ENCODE measurements at places on chromosomes 7 and 10.

DNA sequence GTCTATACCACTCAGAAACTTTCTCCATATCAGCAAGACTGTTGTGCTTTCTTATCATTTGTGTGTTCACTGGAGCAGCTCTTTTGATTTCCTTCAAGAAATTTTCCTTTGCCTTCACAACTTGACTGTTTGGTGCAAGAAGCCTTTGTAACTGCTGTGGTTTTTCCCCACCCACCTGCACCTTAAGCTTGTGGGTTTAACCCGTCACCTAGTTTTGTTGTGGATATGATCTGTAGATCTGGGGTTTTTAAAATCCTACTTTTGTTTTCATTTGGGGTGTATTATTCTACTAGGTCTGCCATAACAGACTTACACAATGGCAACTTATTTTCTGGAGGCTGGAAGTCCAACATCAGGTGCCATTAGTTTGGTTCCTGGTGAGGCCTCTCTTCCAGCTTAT is 30.5 kb upstream of the CHST3 start:
- peak; percentile 30 for DNase-seq

- no peak for DNase-seq
Observed at GRCh38 chr10:120480848-120481247, 23.8 kb downstream of the PLPP4 start.

- DNase-seq = no peak
Observed at GRCh38 chr7:34074421-34074820, 169.1 kb downstream of the BMPER start.

- no peak for DNase-seq
Observed at GRCh38 chr7:134601459-134601858, 45.2 kb upstream of the BPGM start.

DNA sequence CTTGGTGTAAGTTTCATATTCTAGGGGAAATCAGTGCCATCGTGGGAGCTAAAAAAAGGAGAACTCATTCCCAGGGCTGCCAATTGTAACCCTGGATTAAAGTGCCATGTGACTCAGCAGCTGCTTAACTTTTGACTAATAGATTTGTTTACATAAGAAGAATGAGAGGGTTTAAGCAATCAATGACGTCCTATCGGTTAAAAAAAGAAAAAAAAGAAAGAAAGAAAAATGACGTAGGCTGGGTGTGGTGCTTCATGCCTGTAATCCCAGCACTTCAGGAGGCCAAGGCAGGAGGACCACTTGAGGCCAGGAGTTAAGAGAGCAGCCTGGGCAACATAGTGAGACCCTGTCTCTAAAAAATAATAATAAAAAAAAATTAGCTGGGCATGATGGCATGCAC is 116.2 kb upstream of the AFAP1L2 start:
- no peak for DNase-seq

GRCh38 chr10:46528171-46528671 is 28.2 kb downstream of the GPRIN2 start:
- DNase-seq = no peak

GRCh38 chr7:92547579-92547978 is 19.0 kb downstream of the RBM48 start:
- DNase-seq = no peak

DNA sequence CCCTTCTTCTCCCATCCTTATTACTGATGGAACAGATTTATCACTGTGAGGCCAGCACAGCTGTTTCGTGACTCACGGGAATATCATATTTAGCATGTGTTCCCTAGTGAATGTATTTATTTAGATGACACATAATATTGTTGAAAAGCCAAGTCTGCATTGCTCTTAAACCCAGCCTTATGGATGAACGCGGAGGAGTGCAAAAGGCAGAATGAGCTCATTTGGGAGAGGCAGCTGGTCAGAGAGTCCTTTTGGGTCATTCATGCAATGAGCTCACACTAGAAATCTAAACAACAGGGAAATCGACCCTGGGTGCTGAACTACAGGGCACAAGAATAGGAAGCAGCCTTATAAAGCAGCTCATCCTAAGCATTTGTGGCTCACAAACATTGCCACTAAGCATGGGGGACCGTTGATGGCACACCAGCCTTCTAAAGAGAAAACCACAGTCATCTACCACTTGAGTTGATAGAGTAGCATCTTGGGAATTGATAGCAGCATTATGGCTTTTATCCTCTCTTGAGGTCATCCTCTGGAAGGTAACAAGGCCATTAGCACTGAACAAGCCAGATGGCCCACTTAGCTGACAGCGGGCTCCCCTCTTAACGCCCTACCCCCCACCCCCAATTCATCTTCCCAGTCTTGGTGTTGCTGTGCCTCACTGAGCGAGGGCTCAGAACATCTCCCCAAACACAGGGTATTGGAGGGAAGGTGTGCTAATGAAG is 32.9 kb upstream of the SDK1 start:
- no peak for DNase-seq

DNA sequence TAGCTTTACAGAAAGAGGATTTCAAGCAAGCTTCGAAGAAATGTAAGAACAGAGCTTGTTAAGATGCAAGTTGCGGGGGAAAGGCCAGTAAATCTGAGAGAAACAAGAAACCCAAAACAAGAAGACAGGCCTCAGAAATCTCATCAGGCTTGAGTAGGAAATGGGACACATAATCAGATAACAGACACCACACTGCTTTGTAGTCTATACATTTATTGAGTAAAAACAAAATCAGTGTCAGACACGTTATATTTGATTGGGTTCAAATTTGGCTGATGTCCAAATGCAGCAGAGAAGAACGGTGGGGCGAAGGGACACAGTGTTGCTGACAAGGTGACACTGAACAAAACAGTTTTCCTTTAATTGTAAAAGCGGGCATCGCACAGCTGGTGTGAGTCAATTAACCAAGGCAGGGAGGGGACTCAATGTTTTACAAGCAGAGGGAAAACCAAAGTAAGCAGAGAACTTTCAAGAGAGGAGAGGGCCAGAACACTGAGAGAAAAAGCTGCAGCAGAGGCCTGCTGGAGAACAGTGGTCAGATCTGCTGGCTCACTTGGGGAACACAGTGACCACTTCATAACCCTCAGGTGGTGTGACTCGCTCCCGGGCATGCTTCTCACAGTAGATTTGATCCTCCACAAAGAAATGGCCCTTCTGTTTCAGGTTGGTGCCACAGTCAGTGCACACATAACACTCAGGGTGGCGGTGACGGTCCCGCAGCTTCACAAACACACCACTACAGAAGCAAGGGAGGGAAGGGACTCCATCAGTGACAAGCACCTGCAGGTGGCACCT is 43.5 kb downstream of the ACSM6 start:
- DNase-seq = no peak

DNA sequence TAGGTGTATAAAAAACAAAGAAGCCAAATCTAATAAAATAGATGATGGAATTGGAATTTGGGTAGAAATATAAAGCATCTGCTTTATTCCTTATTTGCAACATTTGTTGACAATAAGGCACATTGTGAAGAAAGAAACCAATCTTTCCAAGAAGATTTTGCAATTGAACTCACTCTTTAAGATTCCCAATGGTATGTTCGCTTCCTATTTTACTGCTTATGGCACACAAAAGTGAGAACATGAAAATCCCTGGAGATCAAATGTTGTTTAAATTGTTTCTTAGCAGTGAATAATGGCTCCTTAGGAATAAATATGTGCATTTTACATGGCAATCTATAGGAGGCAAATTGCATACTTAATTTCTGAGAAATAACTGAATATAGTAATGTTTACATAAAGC is 84.5 kb downstream of the ADAM22 start:
- DNase-seq = no peak

DNA sequence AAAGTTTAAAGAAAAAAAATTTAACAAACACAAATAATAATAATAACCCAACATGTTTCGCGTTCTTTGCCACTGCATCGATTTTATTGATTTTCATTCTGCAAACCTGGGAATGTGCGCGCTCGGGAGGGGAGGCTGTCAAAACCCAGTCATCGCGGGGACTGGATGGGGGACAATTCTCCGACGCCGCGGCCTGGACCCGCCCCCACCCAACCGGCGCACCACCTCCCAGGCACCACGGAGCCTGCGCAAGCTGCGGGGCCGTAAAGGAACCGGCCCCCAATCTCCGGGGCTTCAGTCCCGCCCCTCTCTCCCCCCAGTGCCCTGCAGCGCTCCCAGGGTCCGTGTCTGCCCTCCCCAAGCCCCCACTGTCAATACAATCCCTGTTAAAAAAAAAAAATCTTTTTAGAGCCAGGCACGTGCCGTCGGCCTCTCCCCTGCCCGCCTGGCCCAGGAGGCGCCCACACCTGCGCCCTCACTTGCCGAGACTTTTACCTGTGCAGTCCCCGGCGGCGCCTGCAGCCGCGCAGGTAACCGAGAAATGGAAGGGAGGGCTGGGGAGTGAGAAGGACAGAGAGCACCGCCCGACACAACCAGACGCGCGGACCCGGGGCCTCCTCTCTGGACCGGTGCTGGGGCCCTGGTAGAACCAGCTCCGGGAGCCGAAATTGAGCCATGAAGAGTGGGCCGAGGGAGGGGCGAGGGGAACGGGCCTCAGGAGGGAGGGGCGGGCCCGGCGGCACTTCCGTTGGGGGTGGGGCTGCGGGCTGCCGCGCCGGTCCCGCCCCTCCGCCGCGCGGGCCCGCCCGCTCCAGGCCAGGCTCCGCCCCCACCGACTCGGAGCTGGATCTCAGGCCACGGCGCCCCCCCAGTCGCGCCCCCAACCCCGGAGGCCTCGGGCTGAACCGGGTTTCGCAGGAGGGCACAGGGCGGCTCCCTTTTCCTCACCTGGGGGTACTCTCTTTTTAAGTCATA is 7.6 kb upstream of the ZNF503 start:
- DNase-seq = no peak

DNA sequence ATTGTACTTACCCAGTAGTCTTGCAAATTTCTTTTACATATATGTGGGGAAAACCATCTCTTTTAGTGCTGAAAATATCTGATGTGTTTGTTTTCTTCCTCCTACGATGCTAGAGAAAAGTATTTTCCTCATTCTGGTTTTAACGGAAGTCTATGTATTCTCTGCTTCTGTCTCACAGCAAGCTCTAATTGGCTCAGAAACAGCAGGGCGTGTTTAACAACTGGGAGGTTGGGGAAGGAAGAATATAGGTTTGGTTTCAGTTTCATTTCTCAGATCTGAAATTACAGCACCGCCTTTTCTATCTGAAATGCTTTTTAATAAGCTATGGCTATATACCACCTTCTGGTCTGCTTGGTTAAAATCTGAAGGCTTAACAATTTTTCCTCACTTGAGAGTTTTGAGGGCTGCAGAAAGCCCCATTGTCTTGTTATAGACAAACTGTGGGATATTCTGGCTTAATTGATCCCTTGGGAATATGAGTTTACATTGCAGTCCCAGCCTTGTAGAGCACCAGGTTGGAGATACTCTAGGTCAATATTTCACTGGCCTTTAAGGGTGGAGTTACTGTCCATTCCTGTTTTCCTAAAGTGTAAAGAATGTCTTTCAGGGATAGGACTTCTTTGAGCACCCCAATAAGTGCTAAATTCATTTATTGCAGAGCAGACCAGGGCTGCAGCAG is at the start of gene SAMD9:
Gene SAMD9 (minus strand): TSS at position 128 of the 679 bp plus-strand sequence. CDS start 11,882 bp downstream, outside the sequence.
- peak; percentile 81 for DNase-seq

GRCh38 chr10:105195831-105196230 is 554.7 kb downstream of the SORCS3 start:
- DNase-seq = no peak

DNA sequence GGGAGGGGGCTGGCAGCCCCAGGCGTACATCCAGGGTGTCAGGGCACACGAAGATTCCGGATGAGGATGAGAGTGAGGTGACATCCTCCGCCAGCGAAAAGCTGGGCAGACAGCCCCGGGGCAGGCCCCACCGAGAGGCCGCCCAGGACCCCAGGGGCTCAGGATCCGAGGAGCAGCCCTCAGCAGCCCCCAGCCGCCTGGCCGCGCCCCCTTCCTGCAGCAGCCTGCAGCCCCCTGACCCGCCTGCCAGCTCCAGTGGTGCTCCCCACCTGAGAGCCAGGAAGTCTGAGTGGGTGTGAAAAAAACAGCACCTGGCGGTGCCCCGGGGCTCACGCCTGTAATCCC is 3.2 kb downstream of the GJD4 start:
- no peak for DNase-seq

GRCh38 chr10:116627386-116627933 is 6.7 kb downstream of the PNLIPRP2 start:
- DNase-seq = no peak

DNA sequence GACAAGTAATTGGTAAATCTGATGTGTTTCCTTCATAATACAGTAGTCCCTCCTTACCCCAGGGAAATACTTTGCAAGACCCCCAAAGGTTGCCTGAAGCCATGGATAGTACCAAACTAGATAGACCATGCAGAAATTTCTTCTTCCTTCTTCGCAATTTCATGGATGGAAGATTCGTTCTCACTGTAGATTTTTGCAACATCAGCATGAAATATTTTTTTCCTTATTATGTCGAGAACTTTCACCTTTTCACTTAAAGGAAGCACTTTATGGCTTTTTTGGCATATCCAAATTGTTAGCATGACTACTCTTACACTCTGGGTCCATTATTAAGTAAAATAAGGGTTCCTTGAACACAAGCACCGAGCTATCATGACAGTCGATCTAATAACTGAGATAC is 333.2 kb downstream of the LHFPL3 start:
- DNase-seq = no peak

- DNase-seq = no peak
Observed at GRCh38 chr10:11149807-11150141, 132.1 kb downstream of the CELF2 start.

DNA sequence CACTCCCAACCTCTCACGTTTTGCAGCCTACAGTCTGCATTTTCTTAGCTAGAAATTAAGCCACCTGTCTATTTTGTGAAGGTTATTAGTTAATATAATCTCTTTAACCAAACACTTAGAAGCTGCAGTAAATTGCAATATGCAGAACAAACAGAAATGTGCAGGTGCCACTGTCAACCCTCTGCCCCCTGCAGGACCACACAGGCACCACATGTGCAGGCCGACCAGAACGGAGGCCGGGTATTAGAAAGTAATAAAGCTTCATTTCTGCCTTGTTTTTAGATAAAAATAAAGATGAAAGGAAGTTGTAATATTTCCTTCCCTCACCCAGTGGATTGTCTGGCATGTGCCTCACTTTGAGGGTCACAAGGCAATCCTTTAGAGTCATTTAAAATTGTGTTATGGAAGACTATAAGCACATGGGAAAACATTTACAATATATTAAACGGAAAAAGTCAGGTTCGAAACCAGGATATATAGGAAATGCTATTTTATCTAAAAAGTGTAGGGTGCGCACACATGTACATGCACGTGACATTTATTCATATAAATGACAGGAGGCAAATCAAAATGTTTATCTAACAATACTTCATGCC is 158.2 kb downstream of the ARHGAP12 start:
- peak; percentile 58 for DNase-seq

- no peak for DNase-seq
Observed at GRCh38 chr7:100811480-100811879, 15.8 kb downstream of the EPHB4 start.

- no peak for DNase-seq
Observed at GRCh38 chr7:1856161-1856887, 186.2 kb downstream of the ELFN1 start.
